Ammon's horn (tissue), 1 donor: ENCODE measurements at places on chromosomes 6 and 20.

GRCh38 chr20:44019638-44020335, 105.1 kb downstream of the TOX2 start:
- no peak for DNase-seq

DNA sequence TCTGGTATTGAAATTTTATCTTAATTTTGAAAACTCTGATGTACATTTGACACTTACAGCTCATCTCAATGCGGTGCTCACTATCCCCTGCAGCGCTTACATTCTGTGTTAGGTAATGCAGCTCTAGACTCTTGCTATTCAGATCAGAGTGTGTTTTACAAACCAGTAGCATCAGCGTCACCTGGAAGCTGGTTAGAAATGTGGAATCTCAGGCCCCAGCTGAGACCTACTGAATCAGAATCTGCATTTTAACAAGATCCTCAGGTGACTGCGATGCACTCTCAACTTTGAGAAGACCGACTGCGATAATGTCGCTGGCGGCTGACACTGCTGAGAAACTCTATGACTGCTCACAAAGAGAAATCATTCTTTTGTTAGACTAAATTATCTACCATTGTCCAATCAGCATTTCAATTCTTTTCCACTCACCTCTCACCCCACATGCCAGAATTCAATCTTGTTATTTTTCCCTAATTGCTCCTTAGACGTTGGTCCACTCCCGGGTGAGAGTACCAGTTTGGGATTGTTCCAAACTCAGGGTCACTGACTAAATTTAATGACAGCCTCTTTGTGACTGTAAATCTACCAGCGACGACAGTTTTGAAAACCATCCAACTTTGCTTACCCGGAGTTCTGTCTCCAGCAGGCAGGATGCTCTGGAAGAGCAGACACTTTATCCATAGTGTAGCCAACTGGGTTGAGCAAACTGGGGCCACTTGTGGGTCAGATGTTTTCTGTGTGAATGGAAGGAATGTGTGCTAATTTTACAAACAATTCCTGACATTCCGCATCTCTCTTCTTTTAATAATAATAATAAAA, 140.1 kb upstream of the BTBD3 start:
- no peak for DNase-seq

DNA sequence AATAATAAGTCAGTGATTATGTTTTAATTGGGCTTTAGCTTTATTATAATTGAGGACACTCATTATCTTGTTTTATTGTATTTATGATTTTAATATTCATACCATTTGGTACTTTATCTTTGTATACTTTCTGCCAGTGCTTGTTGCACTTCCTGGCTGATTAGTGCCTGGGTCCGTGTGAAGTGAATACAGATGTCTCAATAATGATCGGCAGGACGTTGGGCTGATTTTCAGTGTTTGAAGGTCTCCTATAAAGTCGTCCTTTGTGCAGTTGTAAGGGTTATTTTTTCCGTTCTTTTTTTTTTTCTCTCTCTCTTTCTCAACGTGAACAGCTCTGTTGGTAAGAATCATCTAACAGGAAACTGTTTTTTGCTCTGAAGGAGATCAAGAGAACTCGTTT, 450.0 kb upstream of the POU3F2 start:
- peak; percentile 20 for DNase-seq

- DNase-seq: no peak
These were observed 459.2 kb upstream of the RUNX2 start for GRCh38 chr6:44868910-44869309.

GRCh38 chr6:35512006-35512405, 690 bp downstream of the TULP1 start:
- no peak for DNase-seq

- no peak for DNase-seq
These were observed 1.9 kb downstream of the HLA-DPA1 start for GRCh38 chr6:33071569-33071968.

DNA sequence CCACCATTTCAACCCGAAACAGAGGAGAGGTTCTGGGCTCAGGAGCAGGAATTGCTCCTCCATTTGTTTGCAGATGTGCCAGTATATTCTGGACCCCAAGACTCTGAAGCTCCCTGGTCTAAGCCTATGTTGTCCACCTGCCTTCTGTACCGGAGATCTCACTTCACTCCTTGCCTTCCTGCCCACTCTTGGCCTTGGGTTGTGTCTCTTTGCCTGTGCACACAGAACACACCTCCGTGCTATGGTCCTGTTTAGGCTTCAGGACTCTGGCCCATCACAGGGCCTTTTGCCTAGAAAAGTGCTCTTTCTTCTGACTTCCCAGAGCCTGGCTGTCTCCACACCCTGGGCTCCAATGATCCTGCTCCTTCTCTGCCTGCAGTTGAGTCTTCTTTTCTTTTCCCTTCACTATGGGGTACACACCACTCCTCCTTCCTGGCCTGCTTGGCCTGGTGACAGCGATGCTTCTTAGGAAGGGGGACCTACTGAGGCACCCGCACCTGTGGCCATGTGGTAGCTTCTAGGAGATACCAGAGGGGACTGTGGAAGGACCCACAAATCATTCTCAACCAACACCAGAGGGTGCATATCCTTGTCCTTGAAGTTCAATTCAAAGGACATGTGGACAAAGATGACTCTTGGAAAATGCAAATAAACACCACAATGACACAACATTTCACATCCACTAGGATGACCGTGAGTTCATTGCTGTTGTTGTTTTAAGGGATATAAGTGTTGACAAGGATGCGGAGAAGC, 75.1 kb downstream of the FOXA2 start:
- DNase-seq: no peak

DNA sequence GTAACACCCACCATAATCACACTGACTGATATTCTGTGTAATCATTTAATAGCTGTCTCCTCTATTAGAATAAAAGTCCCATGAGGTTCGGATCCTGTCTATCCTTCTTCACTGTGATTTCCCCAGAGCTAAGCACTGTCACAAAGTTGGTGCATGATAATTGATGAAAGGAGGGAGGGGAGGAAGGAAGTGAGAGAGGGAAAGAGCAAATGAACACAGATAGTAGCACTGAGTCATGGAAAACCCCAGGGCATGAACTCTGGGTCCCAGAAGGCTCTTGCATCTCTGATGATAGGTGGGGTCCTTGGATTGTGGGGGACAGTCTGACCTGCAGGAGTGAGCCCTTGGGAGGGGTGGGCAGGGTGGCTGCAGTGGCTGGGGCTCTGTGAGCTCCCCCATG, 294.1 kb downstream of the LRFN2 start:
- DNase-seq: no peak

- DNase-seq: no peak
These were observed 33.9 kb downstream of the STXBP5 start for GRCh38 chr6:147238164-147238563.

GRCh38 chr20:36845288-36845971, 30.5 kb upstream of the TLDC2 start:
- DNase-seq: peak; percentile 88

GRCh38 chr6:118876814-118877213, 17.1 kb upstream of the ASF1A start:
- no peak for DNase-seq

DNA sequence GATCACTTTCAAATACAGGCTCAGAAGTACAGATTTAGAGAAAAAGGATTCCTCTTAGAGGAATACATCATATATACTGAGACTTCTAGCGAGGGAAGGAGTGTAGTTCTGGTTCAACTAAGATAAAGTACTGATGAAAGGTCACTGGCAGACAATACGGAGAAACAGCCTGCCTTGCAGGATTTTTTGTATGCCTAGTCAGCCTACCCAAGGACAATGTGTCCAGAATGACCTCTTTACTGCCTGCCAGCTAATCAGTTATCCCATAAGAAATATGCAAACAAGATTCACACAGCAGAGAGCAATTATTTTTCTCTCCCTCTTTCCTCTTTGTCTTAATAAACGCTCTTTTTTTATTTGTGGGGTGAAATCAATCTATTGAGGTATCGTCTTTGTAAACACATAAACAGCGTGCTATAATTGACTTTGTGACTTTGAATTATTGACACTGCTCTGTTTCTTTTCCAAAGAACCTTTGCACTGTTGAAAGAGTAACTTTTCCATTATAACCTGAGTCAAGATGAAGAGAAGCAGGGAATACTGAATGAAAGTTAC, 1.4 kb upstream of the TSPYL4 start:
- no peak for DNase-seq

- peak; percentile 52 for DNase-seq
These were observed 37.0 kb downstream of the BCKDHB start for GRCh38 chr6:80143419-80143937.

DNA sequence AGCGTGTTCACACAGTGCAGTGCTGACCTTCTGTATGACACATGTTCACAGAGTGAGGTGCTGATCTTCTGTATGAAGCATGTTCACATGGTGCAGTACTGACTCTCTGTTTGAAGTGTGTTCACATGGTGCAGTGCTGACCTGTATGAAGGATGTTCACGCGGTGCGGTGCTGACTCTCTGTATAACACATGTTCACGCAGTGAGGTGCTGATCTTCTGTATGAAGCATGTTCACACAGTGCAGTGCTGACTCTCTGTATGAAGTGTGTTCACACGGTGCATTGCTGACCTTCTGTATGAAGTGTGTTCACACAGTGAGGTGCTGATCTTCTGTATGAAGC, 10.8 kb upstream of the SERPINB1 start:
- no peak for DNase-seq

- peak; percentile 62 for DNase-seq
These were observed 50.0 kb upstream of the SCGN start for GRCh38 chr6:25601800-25602673.

GRCh38 chr20:55881204-55881603, 124.1 kb downstream of the CBLN4 start:
- DNase-seq: no peak

GRCh38 chr6:126039284-126039683, 52.9 kb downstream of the TRMT11 start:
- no peak for DNase-seq

- DNase-seq: no peak
These were observed 1.6 kb downstream of the TENT5A start for GRCh38 chr6:81750681-81751387.

GRCh38 chr6:40171343-40171742, 237.1 kb upstream of the MOCS1 start:
- DNase-seq: no peak

GRCh38 chr6:39073471-39074355, 25.1 kb downstream of the GLP1R start:
- no peak for DNase-seq

DNA sequence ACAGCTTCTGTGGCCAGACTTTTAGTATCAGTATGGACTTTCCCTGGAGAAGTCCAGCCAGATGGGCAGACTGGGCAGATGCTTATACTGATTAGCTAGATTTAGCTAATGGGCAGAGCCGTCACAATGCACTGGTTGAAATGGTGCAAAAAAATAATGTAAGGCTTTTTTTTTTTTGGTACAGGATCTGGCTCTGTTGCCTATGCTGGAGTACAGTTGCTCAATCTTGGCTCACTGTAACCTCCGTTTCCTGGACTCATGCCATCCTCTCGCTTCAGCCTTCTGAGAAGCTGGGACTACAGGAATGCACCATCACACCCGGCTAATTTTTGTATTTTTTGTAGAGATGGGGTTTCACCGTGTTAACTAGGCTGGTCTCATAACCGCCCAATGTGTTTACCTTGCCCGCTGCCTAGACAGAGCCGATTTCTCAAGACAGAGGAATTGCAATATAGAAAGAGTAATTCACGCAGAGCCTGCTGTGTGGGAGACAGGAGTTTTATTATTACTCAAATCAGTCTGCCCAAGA, 16.4 kb upstream of the KIFC1 start:
- DNase-seq: peak; percentile 64

GRCh38 chr6:163352011-163352685, 62.4 kb upstream of the QKI start:
- peak; percentile 84 for DNase-seq

GRCh38 chr20:61757-62156, 25.7 kb upstream of the DEFB125 start:
- no peak for DNase-seq

DNA sequence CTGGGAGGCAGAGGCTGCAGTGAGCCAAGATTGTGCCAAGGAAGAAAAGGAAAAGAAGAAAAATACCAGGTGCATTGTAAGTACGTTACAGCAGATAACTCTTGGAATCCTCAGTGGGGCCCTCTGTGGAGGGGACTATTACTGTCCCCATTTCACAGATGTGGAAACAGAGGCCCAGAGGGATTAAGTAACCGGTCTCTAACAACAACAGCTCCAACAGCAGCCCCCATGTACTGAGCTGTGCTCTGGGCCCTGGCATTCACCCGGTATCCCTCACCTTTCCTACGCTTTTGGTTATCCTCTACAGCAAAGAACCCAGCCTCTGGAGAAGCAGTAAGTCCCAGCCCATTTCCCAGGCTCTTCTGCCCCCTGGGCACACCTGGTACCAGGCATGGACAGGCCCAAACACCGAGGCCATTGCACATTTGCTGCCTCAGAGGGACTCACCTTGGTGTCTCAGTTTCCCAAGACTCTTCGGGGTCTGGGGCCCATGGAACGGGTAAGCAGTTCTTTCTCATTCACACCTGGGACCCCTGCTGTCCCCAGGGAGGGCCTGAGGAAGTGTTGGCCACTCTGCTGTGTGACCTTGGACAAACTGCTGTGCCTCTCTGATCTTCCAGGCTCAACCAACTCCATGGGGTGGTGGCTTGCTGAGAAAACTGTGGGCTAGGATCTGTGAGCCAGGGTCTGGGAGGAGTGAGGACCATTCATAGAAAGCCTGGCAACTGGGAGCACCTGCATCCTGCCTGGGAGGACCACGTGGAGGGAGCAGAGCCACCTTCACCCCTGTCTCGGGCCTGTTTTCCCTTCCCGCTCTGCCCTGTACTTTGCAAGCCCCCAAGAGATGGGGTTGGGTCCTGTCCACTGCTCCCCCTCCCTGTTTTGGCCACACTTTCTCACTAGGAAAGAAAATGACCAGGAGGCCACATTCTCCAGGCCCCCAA, 59.9 kb downstream of the SNAI1 start:
- no peak for DNase-seq

- DNase-seq: no peak
These were observed 8.7 kb downstream of the MTRF1L start for GRCh38 chr6:152993847-152994246.
